Stimulated activated CD4-positive, alpha-beta T cell treated with anti-CD3 and anti-CD28 coated beads, Interleukin-1b, Interleukin-23, amount 100 ng/mL, for 24 hours (primary cell): ENCODE measurements at places on chromosomes 6 and 20.

DNA sequence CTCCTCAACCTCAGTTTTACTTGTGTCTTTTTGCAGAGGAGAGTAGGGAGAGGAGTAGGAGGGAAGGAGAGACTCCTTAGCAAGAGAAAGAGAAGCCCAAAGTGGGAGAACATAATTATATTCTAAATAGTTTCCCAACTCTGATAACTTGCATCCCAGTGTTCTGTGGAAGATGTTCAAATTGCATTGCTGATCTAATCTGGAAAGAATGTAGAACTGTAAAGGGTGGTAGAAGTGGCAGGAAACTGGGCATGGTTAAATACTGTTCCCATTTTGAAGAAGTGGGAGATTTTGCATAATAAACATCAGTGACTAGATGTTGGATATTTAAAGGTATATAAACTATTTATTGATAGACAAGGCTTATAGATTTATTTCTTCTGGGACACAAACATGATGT lies 42.6 kb upstream of the HMGN3 start:
- DNase-seq, result no peak

DNA sequence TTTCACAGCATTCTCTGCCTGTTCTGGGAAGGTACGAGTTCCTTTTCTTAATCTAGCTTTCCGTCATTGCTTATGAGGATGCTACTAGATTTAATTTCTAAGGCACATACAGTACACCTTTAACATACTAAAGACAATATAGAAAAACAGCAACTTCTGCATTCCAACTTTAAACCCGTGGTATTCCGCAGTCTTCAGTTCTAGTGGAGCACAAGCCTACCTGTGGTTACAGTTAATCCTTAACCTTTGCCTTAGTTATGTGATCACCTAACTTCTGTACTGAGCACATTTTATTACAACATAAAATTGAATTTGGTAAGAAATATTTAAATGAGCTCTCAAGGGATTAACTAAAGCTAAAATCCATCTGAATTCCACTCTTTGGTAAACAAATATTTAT lies 289.5 kb downstream of the BTBD9 start:
- no peak for DNase-seq

- DNase-seq, result no peak
Measured at GRCh38 chr20:891058-891705, 25.0 kb downstream of the ANGPT4 start.

- DNase-seq, result no peak
Measured at GRCh38 chr6:80991316-80991715, 761.2 kb downstream of the TENT5A start.

- DNase-seq, result no peak
Measured at GRCh38 chr20:17171746-17172280, 55.0 kb upstream of the PCSK2 start.

- DNase-seq, result no peak
Measured at GRCh38 chr6:43671801-43672690, 15.5 kb downstream of the MRPS18A start.
